ENCODE measurements at places on chromosomes 5 and 9. TPM values are rescaled to one million over a fixed set of nuclear protein-coding genes. Genes with fewer than 3 reads are reported as not detected.

The PALM2AKAP2 gene
- 0.19 TPM for total RNA-seq

The ZNG1E gene
- total RNA-seq = 40.8 TPM

DNA sequence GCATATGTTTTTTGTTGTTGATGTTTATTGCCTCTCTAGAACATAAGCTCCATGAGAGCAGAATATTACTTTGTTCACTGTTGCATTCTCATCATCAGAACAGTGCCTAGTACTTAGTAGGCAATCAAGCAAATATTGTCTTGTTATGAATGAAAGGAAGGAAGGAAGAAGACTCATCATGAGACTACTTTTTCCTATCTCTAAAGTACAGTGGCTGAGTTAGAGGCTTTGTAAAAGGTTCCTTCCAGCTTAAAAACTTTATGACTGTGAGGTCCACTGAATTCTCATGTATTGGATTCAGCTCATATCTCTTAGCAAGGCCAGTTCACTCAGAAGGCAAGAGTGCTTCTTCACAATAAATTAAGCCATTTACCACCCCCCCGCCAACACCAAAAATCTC, 171.8 kb upstream of the NR3C1 start:
- H3K4me1 ChIP-seq = no peaks in the 10 kb centered on the region
- no peaks in the 10 kb centered on the region for H3K36me3 ChIP-seq
- no peak overlapping the region for H3K4me3 ChIP-seq
- H3K27ac ChIP-seq = no peak overlapping the region
- no peaks in the 10 kb centered on the region for H3K27me3 ChIP-seq

DNA sequence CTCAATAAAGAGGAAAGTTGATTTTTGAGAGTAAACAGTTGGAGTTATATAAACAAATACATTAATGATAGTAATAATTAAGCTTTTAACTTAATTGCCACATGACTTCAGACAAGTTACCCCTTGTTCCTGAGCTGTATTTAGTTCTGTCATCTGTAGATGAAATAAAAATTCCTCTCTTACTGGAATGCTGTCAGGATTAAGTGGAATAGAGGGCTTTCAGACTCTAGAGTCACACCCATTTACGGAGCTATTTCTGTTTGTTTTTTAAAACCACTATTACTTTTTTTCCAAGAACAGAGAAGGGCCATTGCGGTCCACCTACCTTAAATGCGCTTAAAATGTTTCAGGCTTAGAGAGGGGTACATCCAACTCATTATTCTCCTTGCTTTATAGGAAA, 170.6 kb downstream of the CHSY3 start:
- no peaks in the 10 kb centered on the region for H3K36me3 ChIP-seq
- no peaks in the 10 kb centered on the region for H3K4me1 ChIP-seq
- no peak overlapping the region for H3K4me3 ChIP-seq

DNA sequence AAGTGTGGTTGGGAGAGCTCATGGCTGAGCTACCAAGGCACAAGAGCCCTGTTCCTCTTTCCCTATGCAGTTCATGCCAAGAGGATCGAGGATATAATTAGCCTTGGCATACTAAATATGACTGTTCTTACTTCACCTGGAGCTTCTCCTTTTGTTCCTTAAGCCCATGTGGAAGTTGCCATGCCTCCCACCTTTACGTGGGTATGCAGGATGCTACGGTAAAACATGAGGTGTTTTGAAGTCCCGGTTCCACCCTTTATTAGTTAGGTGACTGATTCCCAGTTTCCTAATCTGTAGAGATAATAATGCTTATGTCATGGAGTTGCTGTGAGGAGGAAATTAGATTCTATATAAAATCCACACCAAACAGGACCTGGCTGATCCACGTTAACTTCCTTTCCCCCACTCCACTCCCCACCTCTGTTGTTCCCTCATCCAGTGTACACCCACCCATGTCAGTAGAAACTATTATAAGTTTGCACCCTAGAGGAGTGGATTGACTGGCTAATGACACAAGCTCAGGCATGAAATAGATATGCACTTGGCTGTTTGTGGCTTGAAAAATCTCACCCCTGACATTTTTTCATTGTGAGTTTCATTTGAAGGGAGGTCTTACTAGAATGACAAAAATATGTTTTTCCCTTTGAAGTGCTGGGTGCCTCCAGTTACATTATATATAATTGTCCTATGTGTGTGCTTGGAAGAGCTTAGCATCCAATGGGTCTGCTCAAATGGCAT, 36.8 kb upstream of the SHOC1 start:
- no peak for DNase-seq
- no peaks in the 10 kb centered on the region for H3K4me1 ChIP-seq
- no peak overlapping the region for H3K27ac ChIP-seq
- H3K36me3 ChIP-seq = no peaks in the 10 kb centered on the region
- H3K27me3 ChIP-seq = no peaks in the 10 kb centered on the region
- no peak overlapping the region for H3K4me3 ChIP-seq

The PLAC8L1 gene
- total RNA-seq = 0.47 TPM

The PCDHB8 gene
- not detected for total RNA-seq

The FBP2 gene
- not detected for total RNA-seq

DNA sequence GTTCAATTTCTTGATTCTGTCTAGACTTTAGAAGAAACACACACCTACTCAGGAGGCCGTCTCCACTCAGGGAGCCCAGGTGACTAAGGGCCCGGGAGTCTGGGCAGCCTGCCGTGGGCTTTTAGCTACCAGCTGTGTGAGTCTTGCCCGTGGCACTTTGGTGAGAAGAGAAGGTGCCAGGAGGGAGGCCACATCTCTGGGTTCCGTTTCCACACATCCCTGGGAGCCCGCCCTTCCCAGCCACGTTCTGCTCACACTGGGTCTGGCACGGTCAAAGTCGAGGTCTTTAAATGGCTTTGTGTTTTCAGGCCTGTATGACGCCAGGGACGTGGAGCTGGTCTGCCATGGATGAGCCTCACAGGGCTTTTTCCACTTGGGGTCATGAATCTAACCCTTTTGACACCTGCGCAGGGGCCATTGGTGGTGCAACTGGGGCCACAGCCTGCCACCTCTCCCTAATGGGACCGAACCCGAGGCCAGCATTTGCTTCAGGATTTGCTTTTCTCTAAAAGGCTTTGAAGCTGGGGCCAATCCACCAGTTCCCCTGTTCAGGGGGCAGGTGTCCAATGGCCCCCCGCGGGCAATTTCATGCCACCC, 17.2 kb upstream of the FCN2 start:
- no peak overlapping the region for H3K27ac ChIP-seq
- no peak overlapping the region for H3K4me3 ChIP-seq
- no peaks in the 10 kb centered on the region for H3K27me3 ChIP-seq
- DNase-seq = no peak
- no peaks in the 10 kb centered on the region for H3K4me1 ChIP-seq
- no peaks in the 10 kb centered on the region for H3K36me3 ChIP-seq

DNA sequence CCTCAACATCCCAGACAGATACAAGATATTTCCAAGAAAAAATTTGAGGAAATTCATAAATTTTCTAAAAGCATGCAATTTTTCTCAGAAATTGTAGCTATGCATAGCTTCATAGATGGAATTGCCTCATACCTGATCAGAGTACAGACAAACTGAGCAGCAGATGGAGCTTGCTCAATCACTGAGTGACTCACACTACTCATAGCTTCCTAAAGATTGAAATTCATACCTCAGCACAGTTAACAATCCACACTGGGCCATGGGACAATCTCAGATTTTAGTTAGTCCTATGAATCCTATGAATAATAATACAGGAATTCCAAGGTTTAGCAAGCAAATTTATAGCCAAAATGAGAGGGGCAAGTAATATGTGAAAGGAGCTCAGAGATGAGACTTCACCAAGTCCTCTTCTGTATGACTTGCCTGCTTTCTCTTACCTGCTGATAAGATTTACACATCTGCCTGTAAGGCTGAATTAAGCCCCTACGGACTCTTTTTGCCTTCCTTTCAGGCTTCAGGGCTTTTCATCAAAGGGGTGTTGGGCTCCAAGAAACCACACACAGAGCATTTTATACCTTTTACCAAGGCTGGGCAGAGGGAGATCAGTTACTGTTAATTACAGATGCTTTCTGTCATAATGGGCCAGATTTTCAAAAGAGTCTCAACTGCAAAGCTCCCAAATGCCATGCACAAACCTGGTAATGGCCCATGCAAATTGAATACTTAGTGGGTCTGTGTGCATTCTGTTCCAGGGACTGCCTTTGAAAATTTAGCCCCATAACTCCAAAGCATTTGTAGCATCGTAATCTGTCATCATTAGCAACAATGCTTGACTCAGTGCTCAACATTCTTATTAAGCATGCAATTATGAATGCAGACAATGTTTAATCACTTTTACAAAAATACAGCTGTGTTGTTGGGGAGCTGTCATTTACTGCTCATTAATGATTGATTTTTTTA, 439.3 kb downstream of the DTWD2 start:
- H3K4me3 ChIP-seq = no peak overlapping the region
- H3K4me1 ChIP-seq = no peaks in the 10 kb centered on the region
- H3K27ac ChIP-seq = no peak overlapping the region
- H3K27me3 ChIP-seq = no peaks in the 10 kb centered on the region
- no peaks in the 10 kb centered on the region for H3K36me3 ChIP-seq

The IL13 gene
- total RNA-seq = 2.5 TPM

- no peaks in the 10 kb centered on the region for H3K4me1 ChIP-seq
- H3K27ac ChIP-seq = no peak overlapping the region
- no peak overlapping the region for H3K4me3 ChIP-seq
Measured at GRCh38 chr9:115115924-115116323, 2.0 kb downstream of the TNC start.

DNA sequence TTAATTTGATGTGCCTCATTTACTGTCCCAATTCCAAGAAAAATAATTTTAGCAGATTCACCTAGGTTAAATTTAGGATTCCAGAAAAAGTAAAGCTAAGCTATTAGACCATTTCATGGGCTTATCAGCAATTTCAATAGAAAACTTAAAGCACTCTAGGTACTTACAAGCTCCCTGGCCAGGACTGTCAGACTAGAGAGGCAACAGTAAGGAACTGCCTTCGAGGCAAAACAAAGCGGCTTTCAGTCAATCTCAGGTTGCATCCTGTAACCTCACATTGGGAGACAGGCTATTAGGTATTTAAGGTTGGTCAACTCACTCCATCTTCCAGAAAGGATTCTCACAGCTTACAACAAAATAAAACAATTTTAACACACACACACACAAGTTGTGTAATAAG, 48.7 kb upstream of the FSD1L start:
- peaks cover 50% of the 10 kb centered on the region for H3K27me3 ChIP-seq
- H3K27ac ChIP-seq = no peak overlapping the region
- DNase-seq = no peak
- no peaks in the 10 kb centered on the region for H3K36me3 ChIP-seq

The CAMK2A gene
- total RNA-seq = not detected

GRCh38 chr5:321230-321725, at the start of gene AHRR:
TSS of gene AHRR (plus strand) at chr5:321714. CDS start at chr5:343903, 22,189 bp downstream.
- peak within 1 kb of the TSS; percentile 81 for H3K4me3 ChIP-seq
- H3K4me1 ChIP-seq = peaks cover 32% of the 10 kb centered on the region
- H3K36me3 ChIP-seq = peaks cover 22% of the 10 kb centered on the region
- H3K27me3 ChIP-seq = peaks cover 13% of the 10 kb centered on the region

GRCh38 chr9:135440620-135441019, 39.0 kb upstream of the PPP1R26 start:
- H3K27me3 ChIP-seq = peaks cover 2% of the 10 kb centered on the region
- H3K4me1 ChIP-seq = no peaks in the 10 kb centered on the region
- H3K4me3 ChIP-seq = no peak overlapping the region
- no peak for DNase-seq

GRCh38 chr5:93600409-93601070, 17.5 kb downstream of the NR2F1 start:
- H3K4me3 ChIP-seq = no peak overlapping the region
- no peak overlapping the region for H3K27ac ChIP-seq
- H3K36me3 ChIP-seq = peaks cover 7% of the 10 kb centered on the region
- H3K27me3 ChIP-seq = peaks cover 40% of the 10 kb centered on the region

DNA sequence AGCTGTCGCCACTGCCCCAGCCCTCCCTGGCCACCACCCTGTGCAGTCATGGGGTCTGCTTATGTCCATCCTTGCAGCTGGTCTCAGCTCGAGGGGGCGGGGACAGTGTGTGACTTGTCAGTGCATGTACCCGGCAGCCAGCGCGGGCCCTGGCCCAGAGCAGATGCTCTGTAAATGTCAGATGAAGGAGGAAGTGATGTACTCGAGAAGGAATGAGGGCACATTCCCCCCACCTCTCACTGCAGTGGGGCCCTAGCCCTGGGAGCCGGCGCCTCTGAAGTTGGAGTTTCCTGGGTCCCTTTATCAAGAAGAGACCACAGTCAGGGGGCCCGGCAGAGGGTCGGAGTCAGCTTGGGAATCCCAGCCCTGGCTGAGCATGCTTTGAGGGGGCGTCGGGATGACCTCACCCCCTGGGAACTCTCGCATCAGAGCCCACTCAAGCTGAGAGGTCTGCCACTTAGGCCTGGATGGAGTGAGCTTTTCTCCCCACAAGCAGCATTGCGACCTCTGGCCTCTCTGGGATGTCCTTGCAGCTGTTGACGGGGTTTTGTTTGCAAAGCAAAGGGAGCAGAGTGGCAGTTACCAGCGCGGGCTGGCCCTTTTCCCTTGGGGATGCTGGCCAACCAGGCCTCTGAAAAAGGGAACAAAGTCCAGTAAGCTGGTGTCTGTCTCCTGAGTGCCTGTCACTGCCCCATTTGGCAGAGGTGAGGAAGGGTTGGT, 19.0 kb downstream of the NEURL1B start:
- no peak overlapping the region for H3K4me3 ChIP-seq
- DNase-seq = no peak
- no peaks in the 10 kb centered on the region for H3K27me3 ChIP-seq
- no peaks in the 10 kb centered on the region for H3K4me1 ChIP-seq
- peaks cover 3% of the 10 kb centered on the region for H3K36me3 ChIP-seq

- H3K27me3 ChIP-seq = no peaks in the 10 kb centered on the region
- no peaks in the 10 kb centered on the region for H3K36me3 ChIP-seq
- peaks cover 7% of the 10 kb centered on the region for H3K4me1 ChIP-seq
- no peak for DNase-seq
- H3K4me3 ChIP-seq = no peak overlapping the region
- H3K27ac ChIP-seq = no peak overlapping the region
Measured at GRCh38 chr9:98318834-98319478, 63.5 kb upstream of the TBC1D2 start.

DNA sequence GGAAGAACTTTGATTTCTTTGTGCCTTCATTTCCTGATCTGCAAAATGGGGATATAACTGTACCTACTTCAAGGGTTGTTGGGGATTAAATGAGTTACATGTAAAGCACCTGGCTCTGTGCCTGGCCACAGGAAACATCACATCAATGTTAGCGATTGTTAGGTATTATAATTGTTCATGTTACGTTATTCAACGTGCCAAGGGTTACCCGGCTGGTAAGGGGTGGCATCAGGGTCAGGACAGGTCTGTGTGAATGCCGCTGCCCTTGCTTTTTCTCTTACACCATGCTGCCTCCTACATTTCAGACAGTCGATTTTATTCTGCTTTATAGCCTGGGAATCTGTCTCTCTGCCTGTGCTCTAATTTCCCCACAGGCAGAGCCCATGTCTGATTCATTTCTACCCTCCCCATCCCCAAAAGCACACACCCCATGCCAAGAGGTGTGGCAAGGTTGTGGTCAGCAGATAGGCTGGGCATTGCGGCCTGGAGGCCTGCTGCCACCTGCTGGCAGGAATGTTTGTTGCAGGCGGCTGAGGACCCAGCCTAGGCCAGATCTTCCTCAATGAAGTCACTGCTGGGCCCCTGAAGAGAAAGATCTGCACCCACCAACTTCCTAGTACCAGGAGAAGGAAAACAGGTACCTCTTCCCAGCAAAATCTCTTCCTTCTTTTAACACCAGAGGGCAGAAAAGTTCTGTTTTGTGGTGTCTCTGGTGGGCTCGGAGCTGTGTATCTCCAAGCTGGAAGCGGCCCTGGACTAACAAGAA, 5.3 kb downstream of the ANKS6 start:
- peaks cover 20% of the 10 kb centered on the region for H3K4me1 ChIP-seq
- no peaks in the 10 kb centered on the region for H3K36me3 ChIP-seq
- H3K27me3 ChIP-seq = no peaks in the 10 kb centered on the region
- DNase-seq = peak; percentile 62

- H3K36me3 ChIP-seq = peaks cover 5% of the 10 kb centered on the region
- no peaks in the 10 kb centered on the region for H3K4me1 ChIP-seq
- H3K4me3 ChIP-seq = no peak overlapping the region
- H3K27me3 ChIP-seq = no peaks in the 10 kb centered on the region
Measured at GRCh38 chr9:93673021-93673838, 96.8 kb downstream of the PHF2 start.
